Renal cortical epithelial cell (primary cell): ENCODE measurements at places on chromosomes 1 and 21. TPM values are rescaled to one million over a fixed set of nuclear protein-coding genes. Genes with fewer than 3 reads are reported as not detected.

KRTAP10-2 gene
- total RNA-seq = not detected in 2 replicates

KCND3 gene
- total RNA-seq = 0.17 and 0.30 TPM in 2 replicates

ARTN gene
- 0.40 and 3.0 TPM in 2 replicates for total RNA-seq

FAM72D gene
- 0.15 and 0.52 TPM in 2 replicates for total RNA-seq

SLC2A5 gene
- total RNA-seq = 1.6 TPM in 1 of 2 replicates, not detected in the other

SPRR1B gene
- not detected in 2 replicates for total RNA-seq

MFSD2A gene
- 6.7 and 9.7 TPM in 2 replicates for total RNA-seq

ENSA gene
- 109 and 232 TPM in 2 replicates for total RNA-seq
